ENCODE measurements at places on chromosomes 2 and 18.

DNA sequence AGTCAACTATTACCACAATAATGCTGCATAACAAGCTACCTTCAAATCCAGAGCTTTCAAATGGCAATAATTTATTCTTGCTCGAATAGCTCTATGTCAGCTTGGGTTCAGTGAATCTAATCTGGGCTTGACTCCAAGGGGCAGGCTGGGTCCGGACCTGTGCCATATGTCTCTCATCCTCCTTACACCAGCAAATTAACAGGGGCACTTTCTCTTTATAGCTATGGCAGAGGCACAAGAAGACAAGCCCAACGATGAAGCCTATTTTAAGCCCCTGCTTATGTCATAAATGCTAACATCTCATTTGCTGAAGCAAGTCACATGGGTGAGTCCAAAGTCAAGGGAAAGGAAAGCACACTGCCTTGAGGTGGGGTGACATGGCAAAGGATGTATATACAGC lies 13.3 kb upstream of the ZNF521 start:
- no peak for DNase-seq

GRCh38 chr18:55384551-55385275 lies 203.3 kb downstream of the TCF4 start:
- no peak for DNase-seq

DNA sequence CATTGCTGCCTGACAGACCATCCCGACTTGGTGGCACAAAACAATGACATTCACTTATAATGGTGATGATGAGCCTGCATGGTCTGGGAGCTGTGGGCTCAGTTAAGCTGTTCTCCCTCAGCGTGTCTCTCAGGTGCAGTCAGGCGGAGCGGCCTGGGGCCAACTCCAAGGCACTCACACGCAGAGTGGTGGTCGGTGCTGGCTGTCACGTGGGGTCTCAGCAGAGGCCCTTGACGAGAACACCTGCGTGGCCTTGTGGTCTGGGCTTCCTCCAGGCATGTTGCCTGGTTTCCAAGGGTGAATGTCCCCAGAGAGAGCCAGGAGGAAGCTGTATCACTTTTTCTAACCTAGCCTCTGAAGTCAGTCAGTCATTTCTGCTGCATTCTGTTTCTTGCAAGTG lies 29.8 kb downstream of the ARMC9 start:
- DNase-seq: no peak

- no peak for DNase-seq
These were observed 96.0 kb downstream of the RHOB start for GRCh38 chr2:20542746-20543468.

DNA sequence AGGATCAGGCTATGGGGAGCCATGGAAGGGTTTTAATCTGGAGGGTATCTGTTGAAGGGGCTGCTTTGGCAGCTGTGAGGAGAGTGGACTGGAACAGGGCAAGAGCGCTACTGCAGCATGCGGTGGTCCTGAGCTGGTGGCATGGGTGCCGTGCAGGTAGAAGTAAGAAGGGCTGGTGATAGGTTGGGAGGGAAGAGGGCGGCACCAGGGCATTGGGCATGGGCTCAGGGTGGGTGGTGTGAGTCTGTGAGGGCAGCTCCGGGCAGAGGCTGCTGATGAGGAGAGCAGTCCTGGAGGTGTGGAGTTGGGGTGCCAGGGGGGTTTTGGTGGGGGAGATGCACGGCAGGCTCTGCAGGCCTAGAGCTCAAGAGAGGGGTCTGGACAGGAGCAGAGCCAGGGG lies 2.1 kb downstream of the ACTG2 start:
- DNase-seq: no peak

DNA sequence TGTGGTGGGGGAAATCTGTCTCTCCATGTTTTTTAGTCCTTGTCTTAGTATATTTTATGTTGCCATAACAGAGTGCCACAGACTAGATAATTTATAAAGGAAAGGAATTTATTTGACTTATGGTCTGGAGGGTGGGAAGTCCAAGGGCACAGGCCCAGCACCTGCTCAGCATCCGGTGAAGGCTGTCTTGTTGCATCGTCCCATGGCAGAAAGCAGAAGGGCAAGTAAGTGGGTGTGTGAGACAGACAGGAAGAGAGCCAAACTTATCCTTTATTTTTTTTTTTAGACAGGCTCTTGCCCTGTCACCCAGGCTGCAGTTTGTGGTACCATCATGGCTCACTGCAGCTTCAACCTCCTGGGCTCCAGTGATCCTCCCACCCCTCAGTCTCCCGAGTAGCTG lies 98.1 kb downstream of the HS1BP3 start:
- no peak for DNase-seq

DNA sequence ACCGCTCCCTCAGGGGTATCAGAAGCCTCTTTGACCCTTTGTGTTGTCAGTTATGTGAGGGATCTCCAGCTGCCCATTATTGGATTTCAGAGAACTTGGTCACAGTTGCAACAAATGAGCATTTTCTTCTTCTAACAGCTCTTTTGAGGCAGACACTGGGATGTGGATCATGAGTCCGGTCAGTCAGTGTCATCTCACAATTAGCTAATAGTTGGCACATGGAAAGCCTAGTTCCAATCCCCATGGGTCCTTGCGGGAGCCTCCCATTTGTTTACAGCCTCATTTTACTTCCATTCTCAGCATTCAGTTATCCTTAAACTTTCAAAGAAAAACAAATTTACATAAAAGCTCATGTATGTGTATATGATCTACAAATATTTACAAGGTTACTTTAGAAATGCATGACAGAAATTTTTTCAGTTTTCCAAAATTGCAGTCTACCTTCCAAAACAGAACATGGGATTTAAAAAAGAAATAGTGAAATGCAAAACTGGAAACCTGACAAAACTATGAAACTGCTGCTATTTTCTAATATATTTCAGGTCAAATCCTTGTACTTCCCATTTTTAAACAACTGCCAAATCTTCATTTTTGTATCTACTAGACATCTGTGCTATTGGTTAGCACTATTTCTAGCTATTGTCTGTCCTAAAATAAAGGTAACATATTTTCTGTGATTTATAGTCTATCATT lies 547.1 kb upstream of the ZEB2 start:
- DNase-seq: no peak

DNA sequence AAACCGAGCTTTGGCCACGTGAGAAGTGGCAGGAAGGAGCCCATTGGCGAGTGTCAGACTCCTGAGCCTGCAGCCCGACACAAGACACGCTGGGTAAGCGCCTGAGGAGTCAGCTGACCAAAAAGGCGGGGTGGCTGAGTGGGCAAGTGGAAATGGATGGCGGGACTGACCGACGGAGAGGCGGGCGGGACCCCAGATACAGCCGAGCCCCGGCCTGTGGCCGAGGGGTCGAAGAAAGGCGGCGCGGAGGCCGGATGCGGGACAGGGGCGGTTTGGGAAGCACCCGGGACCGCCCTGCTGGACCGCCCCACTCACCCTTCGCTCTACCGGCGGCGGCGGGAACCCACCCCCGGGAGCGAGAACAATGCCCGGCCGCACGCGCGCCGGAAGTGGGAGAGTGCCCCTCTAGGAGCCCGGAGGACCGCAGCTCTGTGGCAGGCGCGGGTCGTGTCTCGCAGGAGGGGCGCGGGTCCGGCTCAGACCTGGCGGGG lies 22.8 kb downstream of the ZSCAN30 start:
- DNase-seq: peak; percentile 38

DNA sequence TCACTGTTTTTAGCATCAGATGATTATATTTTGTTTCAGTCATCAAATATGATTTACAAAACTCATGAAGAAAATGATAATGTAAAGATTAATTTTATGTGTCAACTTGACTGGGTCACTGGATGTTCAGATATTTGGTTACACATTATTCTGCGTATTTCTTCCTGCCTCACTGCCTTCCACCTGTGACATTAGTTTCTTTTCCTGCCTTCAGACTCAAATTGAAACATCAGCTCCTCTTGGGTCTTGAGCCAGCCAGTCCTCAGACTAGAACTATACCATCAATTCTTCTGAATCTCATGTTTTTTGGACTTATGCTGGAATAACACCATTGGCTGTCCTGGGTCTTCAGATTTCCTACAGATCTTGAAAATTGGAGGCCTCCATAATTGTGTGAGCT lies 96.7 kb downstream of the ZNF385B start:
- DNase-seq: no peak

- no peak for DNase-seq
These were observed 3.1 kb downstream of the FIGN start for GRCh38 chr2:163732727-163733126.

GRCh38 chr2:152243761-152244640 lies 68.4 kb upstream of the STAM2 start:
- DNase-seq: no peak

DNA sequence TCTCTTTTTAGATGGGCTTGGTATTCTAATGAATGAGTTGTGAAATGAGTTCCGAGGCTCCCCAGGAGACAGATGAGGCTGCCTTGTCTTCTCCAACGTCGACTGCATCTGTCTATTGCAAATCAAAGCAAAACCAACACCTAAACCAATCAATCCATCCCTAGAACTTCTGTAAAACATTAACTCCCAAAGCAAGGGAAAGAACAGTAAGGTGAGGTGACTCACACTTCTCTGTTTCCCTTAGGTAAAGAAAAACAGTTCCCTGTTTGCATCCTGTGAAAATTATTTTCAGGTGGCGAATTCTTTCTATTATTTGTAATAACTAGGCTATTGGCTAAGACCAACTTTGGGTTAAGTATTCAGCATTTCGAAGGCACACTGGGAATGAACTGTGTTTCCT lies 249.4 kb downstream of the EPHA4 start:
- DNase-seq: no peak

GRCh38 chr18:23634692-23635091 lies 28.0 kb downstream of the ANKRD29 start:
- no peak for DNase-seq

- no peak for DNase-seq
These were observed 27.3 kb upstream of the MLPH start for GRCh38 chr2:237459741-237460174.

DNA sequence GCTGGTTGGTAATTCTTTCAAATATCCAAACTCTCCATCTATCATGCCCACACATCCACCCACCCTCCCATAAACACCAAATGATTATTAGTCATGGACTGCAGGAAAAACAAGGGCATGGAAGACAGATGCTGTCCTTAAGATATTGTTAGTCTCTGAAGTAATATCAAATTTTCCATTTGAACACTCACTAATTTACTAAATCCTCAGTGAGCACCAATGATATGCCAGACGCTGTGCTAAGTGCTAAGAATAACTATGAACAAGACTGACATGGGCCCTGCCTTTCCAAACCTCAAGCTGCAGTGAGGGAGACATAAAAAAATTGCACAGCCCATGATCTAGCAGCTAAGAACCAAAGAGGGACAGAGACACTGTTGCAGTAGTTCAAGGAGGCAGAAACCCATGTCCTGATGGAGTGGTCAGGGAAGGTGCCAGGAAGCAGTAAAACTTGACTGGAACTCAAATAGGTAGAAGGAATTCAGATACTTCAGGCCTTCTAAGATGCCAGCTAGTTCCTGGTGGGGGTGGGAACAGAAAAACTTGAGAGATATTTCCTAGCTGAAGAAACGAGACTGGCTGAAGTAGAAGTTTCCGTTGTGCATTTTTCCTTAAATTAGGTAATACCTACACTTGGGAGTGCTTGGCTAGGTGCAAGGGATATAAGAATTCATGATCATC lies 182.1 kb downstream of the OSR1 start:
- DNase-seq: no peak

- DNase-seq: peak; percentile 3
These were observed 48.8 kb upstream of the IHH start for GRCh38 chr2:219109471-219109870.

DNA sequence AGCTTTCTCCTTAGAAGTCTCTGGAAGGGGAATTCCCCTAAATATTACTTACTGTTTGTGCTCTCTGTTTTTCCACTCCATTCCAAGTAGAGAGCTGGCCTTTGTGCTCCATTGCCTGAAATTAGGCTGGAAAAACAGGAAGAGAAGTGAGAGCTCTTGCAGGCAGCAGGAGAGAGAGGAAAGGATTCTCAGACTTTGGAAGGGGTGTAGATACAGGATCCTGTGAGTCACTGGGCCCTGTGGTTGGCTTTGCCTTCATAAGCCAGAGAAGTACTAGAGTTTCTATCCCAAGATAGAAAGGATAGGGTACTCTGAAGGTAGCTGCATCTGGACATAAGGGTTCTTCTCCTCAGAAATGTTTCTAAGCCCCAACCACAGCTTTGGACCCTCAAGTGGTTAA lies 188.9 kb downstream of the CMPK2 start:
- no peak for DNase-seq

- DNase-seq: no peak
These were observed 372.6 kb downstream of the STK39 start for GRCh38 chr2:167874812-167875211.

DNA sequence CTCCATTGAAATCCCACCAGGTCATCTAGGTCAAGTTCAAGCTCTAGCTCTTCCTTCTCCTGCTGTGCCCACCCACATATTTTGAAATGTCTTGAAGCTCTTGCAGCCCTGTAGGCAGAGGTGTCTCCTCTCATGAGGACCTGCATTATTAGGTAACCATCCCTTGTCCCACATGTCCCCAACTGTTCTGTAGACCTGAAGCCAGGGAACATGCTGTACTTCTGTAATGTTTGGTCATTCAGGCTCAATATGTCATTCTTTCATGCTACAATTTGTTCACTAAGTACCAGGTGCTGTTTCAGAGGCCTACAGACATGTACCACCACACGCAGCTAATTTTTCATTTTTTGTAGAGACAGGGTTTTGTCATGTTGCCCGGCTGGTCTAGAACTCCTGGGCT lies 22.2 kb downstream of the SLC3A1 start:
- DNase-seq: no peak

GRCh38 chr18:43563780-43564179 lies 286.5 kb upstream of the SYT4 start:
- no peak for DNase-seq

- DNase-seq: no peak
These were observed 547.1 kb upstream of the SOX11 start for GRCh38 chr2:5145053-5145452.

DNA sequence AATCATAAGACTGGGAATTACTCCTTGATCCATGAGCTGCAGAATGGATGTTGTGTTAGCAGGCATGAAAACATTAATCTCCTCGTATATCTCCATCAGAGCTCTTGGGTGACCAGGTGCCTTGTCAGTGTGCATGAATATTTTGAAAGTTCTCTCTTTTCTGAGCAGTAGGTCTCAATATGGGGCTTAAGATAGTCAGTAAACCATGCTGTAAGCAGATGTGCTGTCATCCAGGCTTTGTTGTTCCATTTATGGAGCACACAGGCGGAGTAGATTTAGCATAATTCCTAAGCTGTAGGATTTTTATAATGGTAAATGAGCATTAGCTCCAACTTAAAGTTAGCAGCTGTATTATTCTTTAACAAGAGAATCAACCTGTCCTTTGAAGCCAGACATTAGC lies 160.3 kb downstream of the MYO1B start:
- no peak for DNase-seq

DNA sequence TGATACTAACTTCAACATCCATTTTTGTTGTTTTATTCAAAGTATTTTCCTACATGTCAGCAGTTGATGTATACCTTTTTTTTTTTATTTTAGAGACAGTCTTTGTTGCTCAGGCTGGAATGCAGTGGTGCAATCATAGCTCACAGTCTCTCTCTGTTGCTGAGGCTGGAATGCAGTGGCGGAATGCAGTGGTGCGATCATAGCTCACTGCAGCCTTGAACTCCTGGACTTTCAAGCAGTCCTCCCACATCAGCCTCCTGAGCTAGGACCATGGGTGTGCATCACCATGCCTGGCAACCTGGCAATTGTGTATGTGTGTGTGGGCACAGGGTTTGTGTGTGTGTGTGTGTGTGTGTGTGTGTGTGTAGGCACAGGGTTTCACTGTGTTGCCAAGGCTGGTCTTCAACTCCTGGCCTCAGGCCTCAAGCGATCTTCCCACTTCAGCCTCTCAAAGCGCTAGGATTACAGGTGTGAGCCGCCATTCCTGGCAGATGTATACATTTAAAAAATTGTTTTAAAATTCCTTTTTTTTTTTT lies 24.8 kb downstream of the SANBR start:
- no peak for DNase-seq

Measured in stimulated activated CD4-positive, alpha-beta T cell treated with anti-CD3 and anti-CD28 coated beads, Interleukin-12 subunit alpha, Interleukin-12 subunit beta, amount 100 ng/mL, for 24 hours (primary cell).